ENCODE measurements at places on chromosomes 13 and 19.

DNA sequence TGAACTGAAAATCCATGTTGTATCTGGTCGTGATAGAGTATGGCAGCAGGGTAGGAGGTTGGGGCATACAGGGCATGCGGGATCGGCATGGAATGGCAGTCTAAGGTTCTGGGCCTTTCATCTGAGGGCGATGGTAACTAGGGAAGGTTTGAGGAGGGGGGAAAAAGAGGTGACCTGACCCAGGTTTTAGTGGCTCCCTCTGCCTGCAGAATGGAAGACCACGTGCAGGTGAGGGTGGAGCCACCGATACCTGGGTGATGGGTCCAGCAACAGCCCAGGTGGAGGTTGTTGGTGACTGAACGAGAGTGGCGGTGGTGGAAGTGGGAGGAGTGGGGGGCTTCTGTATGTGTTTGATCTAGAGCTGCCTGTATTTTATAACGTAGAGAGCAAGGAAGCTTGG, 3.8 kb downstream of the ZNF749 start:
- DNase-seq = no peak

DNA sequence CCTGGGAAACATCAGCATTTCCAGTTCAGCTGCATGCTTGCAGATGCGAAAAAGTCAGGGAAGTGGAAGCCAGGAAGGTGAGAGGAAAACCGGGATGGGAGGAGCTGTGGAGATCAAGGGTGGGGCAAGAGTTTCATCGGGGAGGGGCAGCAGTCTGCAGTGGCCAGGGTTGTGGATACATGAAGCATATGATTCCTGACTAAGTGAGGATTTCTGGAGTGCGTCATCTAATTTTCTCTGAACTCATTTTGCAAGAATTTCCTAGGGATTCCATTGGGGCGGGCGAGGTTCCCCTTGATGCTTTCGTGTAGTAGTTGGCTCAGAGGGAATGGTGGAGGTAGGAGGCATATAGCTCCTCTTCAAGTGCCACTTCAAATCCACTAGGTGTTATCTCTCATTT, 344.1 kb upstream of the TMTC4 start:
- DNase-seq = no peak

DNA sequence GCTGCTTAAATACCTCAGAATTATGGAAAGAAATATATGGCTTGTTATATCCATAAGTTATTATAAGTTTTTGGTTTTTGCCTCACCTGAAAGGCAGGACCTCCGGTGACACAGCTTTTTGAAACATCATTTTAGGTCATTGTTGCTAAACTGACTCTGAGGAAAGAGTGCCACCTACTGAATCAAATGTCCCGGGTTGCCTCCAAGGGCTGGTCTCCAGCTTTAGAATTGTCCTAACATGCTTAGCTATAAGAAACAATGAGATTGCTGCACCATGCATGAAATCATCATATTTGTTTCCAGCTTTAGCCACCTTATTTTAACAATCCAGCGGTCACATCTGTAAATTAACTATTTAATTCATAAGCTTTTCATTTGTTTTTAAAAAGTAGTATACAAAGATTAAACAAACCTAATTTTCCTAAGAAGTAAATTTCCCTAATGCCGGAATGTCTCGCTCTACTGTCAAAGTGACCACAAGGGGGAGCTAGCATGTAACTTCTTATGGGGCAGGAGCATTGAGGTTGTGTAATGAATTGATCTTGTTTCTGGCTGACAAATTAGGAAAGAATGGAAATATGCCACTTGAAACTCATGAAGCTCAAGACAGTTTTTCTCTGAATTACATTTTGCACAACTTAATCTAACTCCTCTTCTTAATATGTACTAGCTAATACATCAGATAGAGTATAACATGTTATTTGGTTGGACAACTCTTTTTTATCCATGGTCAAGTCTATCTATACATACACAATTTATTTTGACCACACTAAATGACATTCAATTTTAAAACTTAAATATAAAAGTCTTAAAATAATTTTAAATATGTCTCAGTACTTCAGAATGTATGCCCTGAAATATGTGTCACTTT, 6.7 kb upstream of the PCDH17 start:
- DNase-seq = peak; percentile 47

DNA sequence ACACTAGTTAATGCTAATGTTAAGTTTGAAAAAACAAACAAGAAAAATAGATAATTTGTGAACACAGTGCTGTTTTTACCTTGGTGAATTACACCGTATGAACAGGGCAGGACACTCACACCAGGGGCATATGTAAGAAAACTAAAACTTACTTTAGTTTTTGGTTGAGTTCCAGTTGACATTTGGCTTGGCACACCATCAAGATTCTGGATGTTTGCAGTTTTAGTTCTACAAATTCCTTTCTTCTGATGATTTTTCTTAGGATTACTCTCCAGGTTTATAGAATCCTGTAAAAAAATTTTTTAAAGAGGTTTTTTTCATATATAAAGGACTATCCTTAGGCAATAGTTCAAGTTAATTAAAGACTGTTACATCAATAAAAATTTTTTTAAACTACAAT, 238.5 kb upstream of the STARD13 start:
- no peak for DNase-seq

DNA sequence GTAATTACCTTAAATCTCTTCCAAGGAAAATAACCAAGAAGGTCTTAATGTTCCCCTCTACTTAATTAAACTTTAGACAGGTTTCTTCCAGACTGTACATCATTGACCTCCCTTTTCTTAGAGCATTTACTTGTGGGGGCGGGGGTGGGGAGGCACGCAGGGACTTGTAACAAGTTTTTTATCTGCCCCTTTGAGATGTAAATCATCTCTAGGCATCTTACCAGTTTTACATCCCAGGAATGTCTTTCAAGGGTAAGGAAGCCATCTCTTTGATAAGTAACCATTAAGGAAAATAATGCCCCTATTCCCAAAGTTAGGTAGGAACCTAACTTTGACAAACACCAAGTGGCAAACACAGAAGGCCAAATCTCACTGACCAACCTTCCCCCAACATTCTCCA, 528.6 kb downstream of the SUCLA2 start:
- DNase-seq = no peak

DNA sequence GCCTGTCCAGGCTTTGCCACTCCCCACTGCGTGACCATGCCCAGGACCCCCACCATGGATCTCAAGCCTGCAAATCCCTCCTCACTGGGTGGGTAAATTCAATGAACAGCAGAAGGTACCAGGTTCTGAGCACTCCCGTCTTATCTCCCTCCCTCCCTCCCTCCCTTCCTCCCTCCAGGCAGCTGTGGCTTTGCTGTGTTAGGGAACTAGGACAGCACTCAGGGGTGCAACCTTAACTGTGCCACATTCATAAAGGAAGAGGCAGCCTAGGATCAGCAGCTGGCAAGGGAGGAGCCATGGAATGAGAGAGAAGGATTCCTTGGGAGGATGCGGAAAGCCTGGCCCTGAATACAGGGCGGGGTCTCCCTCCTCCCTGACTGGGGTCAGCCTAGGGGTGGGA, 5.6 kb downstream of the CEACAM4 start:
- DNase-seq = no peak

DNA sequence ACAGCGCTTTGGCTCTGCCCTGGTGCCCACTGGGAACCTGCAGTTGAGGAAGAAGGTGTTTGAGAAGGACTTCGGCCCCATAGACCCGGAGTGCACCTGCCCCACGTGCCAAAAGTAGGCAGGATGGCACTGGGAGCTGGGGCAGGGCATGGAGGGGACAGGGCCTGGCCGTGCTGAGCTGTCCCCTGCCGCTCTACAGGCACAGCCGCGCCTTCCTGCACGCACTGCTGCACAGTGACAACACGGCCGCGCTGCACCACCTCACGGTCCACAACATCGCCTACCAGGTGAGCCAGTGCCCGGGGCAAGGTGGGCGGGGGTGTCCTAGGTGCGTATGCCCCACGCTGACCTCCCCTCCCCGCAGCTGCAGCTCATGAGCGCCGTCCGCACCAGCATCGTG, 5.1 kb upstream of the DNM2 start:
- peak; percentile 23 for DNase-seq

DNA sequence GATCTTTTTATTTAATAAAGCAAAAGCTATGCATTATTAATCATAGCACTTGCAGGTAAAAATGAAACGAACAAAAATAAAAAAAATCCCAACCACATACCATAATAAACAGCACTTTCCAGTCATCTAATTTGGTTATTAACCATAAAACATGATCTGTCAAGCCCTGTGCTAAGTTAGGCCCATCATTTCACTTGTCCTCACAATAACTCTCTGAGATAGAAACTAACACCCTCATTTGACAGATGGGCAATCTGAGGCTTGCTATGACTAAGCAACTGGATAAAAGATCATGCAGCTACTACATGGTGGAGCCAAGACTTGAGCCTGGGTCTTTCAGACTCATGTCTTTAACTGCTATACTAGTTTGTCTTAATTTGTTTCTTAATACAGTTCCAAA, 21.8 kb downstream of the PROSER1 start:
- no peak for DNase-seq

- DNase-seq = no peak
Measured at GRCh38 chr13:39254601-39255000, 216.3 kb downstream of the NHLRC3 start.

DNA sequence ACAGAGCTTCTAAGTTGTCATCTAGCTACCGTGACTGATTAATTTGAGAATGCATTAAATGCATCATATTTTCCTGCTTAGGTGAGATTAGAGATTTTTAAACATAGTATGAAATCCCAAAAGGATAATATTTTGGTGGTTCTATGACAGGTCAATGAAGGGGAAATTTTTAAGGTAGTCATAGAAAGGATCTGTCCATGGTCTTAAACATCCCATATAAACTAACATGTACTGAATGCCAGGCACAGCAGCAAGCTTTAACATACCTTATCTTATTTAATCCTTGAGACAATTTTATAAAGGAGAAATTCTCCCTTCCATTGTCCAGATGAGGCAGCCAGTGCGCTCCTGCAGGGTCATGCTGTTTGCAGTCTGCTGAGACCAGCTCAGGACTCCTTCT, 466.0 kb downstream of the FGF14 start:
- no peak for DNase-seq

DNA sequence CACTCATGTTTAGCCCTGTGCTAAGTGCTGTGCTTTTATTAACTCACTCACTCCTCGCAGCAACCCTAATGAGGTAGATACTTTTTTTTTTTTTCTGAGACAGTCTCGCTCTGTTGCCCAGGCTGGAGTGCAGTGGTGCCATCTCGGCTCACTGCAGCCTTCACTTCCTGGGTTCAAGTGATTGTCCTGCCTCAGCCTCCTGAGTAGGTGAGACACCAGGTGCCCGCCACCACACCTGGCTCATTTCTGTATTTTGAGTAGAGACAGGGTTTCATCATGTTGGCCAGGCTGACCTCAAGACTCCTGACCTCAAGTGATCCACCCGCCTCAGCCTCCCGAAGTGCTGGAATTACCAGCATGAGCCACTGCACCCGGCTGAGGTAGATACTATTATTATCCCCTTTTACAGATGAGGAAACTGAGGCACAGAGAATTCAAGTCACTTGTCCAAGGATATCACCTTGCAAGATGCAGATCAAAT, 2.5 kb downstream of the ITPKC start:
- DNase-seq = no peak

GRCh38 chr13:27283906-27284493, 13.4 kb downstream of the RASL11A start:
- peak; percentile 26 for DNase-seq

DNA sequence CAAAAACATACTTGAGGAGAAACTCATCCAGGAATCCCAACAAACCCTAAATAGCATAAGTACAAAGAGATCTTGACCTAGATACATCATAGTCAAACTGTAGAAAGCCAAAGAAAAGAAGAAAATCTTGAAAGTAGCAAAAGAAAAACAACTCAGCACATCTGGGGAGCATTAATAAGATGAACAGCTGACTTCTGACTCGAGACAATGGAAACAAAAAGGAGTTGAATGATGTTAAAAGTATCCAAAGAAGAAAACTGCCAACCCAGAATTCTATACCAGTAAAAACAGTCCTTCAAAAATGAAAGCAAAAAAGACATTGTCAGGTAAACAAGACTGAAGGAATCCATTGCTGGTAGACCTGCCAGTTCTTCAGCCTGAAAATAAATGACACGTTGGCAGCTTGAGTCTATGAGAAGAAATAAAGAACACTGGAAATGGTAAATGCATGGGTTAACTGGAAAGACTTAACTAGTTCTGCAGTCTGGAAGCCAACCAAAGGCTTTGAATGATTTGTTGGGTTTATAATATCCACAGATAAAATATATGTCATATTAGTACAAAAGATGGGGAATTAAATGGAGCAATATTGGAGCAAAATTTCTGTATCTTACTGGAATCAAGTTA, 46.8 kb downstream of the TSSK6 start:
- no peak for DNase-seq

DNA sequence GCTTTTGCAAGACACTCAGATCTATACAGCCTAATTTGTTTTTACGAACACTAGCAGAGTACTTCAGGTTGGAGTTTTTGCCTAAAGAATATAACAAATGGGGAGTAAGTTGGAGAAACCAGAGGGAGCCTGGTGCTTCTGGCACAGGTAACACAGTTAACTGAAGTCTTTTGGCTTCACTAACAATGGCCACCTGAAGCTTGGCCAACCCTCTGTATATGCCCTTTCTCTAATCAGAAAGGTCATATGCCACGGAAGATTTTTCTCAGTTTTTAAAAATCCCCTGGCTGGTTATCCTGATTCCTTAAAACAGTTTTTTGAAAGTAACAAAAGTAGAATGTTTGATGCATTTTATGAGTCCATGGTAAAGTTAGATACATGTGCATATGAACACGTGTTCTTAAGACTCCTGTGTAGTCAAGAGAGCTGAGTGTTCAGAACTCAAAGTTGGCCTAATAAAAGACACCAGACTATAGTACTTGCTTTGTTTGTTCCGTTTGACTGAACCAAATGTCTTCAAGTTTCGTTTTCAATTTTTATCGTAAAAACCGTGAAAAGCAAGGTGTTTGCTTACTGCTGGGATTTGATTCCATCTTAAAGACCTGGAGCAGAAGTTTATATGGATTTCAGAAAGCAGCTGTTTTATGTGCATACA, 137.5 kb downstream of the KCNRG start:
- no peak for DNase-seq

- no peak for DNase-seq
Measured at GRCh38 chr13:95874286-95874685, 178.9 kb downstream of the UGGT2 start.
